ENCODE measurements at places on chromosomes 1 and 21. TPM values are rescaled to one million over a fixed set of nuclear protein-coding genes. Genes with fewer than 3 reads are reported as not detected.

DNA sequence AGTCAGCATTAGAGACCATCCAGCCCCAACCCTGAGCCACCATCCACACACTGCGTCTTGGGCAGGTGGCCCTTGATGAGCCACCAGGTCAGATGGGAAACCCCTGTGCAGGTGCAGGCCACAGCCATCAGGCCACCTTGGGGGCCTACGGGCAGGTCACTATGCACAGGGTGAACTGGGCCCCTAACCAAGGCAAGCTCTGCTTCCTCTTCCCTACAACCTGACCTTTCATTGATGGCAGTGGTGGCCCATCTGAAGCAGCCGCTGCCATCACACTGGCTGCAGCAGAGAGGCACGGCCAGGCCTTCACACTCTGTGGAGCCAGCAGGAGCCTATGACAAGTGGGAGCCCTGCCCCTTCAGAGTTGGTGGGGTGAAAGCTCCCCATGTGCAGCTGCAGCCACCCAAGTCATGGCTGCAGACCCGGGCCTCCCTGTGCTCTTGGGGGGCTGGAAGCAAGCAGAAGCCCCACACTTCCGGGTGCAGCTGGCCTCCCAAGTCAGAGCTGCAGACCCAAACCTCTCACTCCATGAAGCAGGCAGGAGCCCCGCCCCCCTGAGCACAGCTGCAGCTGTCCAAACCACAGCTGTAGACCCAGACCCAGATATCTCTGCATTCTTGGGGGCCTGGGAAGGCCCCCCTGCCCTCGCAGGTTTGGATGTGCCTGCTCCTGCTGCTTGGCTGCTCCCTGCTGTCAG is 681.5 kb downstream of the MATN1 start:
- no peaks in the 10 kb centered on the region for H3K36me3 ChIP-seq
- H3K4me1 ChIP-seq = no peaks in the 10 kb centered on the region
- no peak for DNase-seq
- no peaks in the 10 kb centered on the region for H3K27me3 ChIP-seq
- no peak overlapping the region for H3K27ac ChIP-seq

The ADGRL4 gene
- total RNA-seq = 3.0 TPM

- DNase-seq = no peak
- H3K27ac ChIP-seq = no peak overlapping the region
- no peak overlapping the region for H3K4me3 ChIP-seq
- H3K36me3 ChIP-seq = no peaks in the 10 kb centered on the region
- H3K27me3 ChIP-seq = no peaks in the 10 kb centered on the region
Observed at GRCh38 chr1:221174330-221174993, 295.2 kb downstream of the HLX start.

The CAPN8 gene
- not detected for total RNA-seq

- no peak overlapping the region for H3K4me3 ChIP-seq
- no peaks in the 10 kb centered on the region for H3K27me3 ChIP-seq
- no peak overlapping the region for H3K27ac ChIP-seq
- DNase-seq = no peak
- H3K4me1 ChIP-seq = no peaks in the 10 kb centered on the region
Observed at GRCh38 chr1:37629008-37629407, 5.7 kb downstream of the RSPO1 start.

DNA sequence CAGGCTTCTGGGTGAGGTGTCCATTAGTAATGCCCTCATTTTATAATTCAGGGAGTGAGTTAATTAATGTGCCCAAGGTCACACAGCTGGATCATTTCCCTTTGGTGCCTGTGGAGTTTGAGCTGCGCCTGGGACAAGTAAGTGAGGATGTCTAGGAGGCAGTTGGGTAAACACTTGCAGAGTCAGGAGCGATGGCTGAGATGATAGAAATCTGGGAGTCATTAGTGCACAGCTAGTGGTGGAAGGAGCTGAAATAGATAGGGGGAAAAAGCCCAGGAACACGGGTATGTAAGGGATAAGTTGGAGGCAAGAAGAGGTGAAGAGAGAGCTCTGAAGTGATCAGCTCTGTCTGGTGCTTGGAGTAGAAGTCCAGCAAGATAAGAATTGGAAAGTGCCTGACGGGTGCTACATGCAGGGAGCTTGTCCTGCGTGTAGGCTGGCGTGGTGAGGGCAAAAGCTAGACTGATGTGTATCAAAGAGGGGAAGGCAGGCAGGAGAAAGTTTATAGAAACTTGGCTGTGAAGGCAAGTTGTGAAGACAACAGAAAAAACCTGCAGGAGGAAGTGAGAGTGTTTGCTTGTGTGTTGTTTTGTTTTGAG is 1.7 kb upstream of the SCAF4 start:
- H3K36me3 ChIP-seq = no peaks in the 10 kb centered on the region
- no peak for DNase-seq
- no peak overlapping the region for H3K4me3 ChIP-seq

The RXFP4 gene
- not detected for total RNA-seq

DNA sequence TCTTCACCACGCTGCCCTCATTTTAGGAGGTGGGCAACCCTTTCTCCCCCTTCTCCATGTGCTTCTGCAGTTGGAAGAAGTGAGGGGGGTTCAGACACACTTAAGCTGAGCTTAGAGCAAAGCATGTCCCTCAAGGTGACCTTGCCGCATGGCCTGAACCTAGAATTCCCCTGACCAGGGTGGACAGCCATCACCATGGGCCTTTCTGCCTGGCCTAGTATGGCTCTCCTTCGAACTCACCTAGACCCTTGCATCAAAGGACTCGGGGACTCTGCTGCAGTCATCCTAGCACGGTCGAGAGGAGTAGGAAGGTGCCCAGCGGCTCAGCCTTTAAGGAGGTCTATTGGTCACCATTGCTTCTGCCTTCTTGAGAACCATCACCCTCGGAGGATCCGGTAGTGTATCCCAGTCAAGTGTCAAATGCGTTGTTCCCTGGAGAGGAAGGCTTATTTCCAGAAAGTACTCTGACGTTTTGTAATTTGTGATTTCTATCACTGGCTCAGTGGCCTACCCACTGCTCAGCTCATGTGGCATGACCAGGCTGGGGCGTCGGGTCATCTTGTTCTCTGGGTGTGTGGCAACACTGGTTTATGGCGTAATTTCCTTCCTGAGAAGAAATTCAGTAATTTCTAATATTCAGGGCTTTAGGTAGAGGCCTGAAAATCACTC is at the start of gene KCNE1:
KCNE1 (minus strand) TSS at position 424 of the 669 bp plus-strand sequence. CDS start 62,576 bp downstream, outside the sequence.
- no peak within 1 kb of the TSS for H3K27ac ChIP-seq
- no peak for DNase-seq
- H3K36me3 ChIP-seq = no peaks in the 10 kb centered on the region
- no peaks in the 10 kb centered on the region for H3K4me1 ChIP-seq
- no peaks in the 10 kb centered on the region for H3K27me3 ChIP-seq

DNA sequence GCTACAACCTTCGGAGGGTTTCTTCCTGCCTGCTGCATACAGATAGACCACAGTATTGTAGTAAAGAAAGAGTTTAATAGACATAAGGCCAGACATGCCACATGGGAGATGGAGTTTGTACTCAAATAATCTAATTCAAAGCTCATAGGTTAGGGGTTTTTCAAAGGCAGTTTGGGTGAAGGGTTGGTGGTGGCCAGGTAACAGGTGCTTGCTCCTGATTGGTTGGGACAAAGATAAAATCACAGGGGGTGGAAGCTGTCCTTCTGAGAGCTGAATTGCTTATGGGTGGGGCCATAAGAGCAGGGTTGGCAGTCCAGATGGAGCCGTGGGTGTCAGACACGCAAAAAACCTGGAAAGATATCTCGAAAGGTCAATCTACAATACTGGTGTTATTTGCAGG is 92.3 kb upstream of the ETV3 start:
- DNase-seq = no peak
- no peaks in the 10 kb centered on the region for H3K4me1 ChIP-seq
- H3K36me3 ChIP-seq = no peaks in the 10 kb centered on the region

DNA sequence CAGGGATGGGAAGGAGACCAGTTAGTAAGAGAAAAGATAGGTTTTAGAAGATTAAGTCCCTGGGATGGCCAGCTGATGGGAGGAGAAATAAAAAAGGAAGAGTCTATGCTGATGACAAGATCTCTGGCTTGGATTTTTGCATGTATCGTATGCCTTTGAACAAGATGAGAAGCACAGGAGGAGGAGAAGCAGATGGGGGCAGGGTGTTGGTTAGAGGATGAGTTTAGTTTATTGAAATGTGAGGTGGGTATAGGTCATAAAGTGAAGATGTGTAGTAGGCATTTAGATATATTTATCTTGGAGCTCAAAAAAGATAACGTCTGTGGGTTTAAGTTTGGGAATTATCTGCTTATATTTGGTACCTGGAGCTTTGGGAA is 1.4 kb downstream of the TIPRL start:
- H3K4me3 ChIP-seq = peak overlapping the region; percentile 45
- H3K27ac ChIP-seq = no peak overlapping the region
- no peaks in the 10 kb centered on the region for H3K36me3 ChIP-seq
- no peaks in the 10 kb centered on the region for H3K27me3 ChIP-seq
- DNase-seq = no peak

GRCh38 chr21:31136891-31137290 is 98.6 kb upstream of the KRTAP19-8 start:
- no peaks in the 10 kb centered on the region for H3K36me3 ChIP-seq
- H3K27me3 ChIP-seq = no peaks in the 10 kb centered on the region
- H3K27ac ChIP-seq = no peak overlapping the region

DNA sequence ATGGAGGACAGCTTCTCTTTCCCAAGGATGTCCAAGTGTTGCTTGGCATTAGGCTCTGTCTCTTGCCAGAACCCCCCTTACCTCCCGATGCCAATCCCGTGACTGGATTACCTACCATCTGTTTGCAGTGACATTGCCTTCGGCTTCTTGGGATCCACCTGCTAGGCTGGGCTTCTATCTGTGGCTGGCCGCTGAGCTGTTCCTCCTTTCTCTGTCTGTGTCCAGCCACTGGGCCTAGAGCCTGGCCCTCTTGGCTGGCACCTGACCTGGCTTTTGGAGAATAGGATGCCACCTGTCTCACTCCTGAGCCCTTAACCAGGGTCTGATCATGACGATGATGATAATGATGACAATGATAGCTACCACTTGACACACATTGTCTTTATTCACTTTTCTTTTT is 41.6 kb upstream of the STUM start:
- H3K36me3 ChIP-seq = no peaks in the 10 kb centered on the region
- no peaks in the 10 kb centered on the region for H3K4me1 ChIP-seq
- DNase-seq = no peak

DNA sequence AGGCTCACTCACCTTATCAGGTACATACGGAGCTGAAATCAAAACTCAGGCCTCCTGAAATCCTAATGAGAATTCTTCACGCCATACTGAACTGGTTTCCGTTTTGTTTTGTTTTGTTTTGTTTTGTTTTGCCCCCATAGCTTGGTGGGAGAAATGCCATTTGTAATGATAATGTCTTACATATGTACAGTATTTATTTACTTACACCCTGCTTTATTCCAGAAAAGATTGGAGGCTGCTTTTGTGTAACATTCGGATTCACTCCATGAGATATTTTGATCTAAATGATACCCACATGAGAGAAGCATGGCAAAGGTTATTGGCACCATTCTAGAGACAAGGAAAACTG is 84.7 kb downstream of the EPHB2 start:
- H3K27ac ChIP-seq = no peak overlapping the region
- H3K4me1 ChIP-seq = peaks cover 35% of the 10 kb centered on the region
- no peak for DNase-seq
- H3K4me3 ChIP-seq = no peak overlapping the region

DNA sequence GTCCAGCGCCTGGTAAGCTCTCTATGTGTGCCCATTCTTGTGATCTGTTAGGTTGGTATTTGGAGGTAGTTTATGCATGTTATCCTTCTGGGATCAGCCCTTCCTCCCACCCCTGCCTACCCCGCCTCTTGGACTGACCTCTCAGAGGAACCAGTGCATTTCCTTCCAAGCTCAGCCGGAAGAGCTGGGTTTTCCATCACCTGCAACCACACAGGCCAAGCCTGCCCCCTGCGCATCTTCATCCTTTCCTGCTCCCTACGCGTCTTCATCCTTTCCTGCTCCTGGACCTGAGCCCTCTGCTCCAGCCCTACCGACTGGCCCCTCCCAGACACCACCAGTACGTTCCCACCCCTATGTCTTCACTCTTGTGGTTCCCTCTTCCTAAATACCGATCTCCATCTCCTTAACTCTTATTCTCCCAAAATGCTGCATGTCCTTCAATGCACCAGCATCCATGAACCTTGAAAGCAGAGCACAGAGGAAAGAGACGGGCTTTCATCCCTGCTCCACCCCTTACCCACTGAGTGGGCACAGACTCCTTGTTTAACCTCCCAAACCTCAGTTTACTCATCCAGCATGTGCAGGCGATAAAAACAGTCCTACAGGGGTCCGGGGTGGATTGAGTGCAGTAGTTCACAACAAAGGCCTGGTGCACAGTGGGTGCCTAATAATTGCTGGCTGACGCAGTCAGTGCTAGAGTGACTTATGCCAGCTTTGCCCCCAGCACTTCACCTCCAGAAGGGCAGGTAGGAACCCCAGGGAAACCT is 526.3 kb downstream of the MATN1 start:
- H3K4me3 ChIP-seq = no peak overlapping the region
- no peaks in the 10 kb centered on the region for H3K27me3 ChIP-seq
- peaks cover 3% of the 10 kb centered on the region for H3K4me1 ChIP-seq
- no peak overlapping the region for H3K27ac ChIP-seq

- DNase-seq = no peak
- no peak overlapping the region for H3K27ac ChIP-seq
- H3K4me1 ChIP-seq = no peaks in the 10 kb centered on the region
Observed at GRCh38 chr21:45004481-45005247, 64.8 kb downstream of the SLX9 start.

DNA sequence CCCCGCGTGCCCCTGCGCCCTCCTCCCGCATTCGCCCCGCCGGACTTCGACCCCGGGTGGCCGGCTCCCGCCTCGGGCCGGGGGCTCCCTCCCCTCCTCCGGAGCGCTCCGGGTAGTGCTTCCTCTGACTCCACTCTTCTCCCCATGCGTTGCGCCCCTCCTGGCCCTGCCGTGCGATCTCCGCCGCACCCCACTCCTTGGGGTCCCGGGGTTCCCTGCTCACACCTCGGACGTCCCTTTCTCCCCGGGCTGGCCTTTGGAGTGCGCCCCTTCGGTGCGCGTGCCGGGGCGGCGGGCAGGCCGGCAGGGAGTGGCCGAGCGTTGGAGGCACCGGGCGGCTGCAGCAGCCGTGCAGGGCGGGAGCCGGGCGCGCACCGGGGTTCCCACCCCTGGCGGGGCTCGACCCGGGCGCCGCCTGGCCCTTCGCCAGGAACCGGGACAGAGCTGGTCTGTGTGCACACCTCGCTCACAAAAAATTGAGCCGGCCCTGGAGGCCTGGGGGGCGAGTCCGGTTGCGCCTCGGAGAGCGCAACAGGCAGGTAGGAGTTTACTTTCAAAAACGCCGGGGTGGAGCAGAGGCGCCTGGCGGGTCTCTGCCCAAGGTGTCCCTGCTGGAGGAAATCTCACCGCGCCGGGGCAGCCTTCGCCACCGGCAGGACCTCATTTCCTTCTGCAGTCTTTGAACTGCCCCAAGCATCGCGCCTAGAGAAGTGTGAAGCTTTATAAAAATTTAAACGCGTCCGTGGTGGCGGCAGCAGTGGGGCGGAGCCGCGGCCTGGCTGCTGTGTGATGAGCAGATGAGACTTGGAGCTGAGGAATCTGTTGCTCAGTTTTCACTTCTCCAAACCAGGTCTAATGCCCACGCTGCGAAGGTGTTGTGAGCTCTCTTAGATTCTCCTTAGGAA is 650 bp downstream of the VANGL1 start:
- no peaks in the 10 kb centered on the region for H3K36me3 ChIP-seq
- peak overlapping the region; percentile 67 for H3K4me3 ChIP-seq
- H3K4me1 ChIP-seq = no peaks in the 10 kb centered on the region
- DNase-seq = peak; percentile 57
